ENCODE measurements at places on chromosomes 5 and 9. TPM values are rescaled to one million over a fixed set of nuclear protein-coding genes. Genes with fewer than 3 reads are reported as not detected.

The C9 gene
- total RNA-seq: not detected

The BICD2 gene
- total RNA-seq: 17.4 TPM

The NPR3 gene
- total RNA-seq: not detected

The ELP1 gene
- total RNA-seq: 437 TPM

The MEGF10 gene
- total RNA-seq: not detected

The TIMD4 gene
- not detected for total RNA-seq

The CDKN2B gene
- total RNA-seq: 1.4 TPM

The BRIX1 gene
- 114 TPM for total RNA-seq

The VLDLR gene
- 3.4 TPM for total RNA-seq

The GPR150 gene
- total RNA-seq: not detected

The TPPP gene
- not detected for total RNA-seq
